ENCODE measurements at places on chromosomes 2 and 18.
A peak's percentile ranks its signal among the peaks of the same experiment; 100 is the strongest.

DNA sequence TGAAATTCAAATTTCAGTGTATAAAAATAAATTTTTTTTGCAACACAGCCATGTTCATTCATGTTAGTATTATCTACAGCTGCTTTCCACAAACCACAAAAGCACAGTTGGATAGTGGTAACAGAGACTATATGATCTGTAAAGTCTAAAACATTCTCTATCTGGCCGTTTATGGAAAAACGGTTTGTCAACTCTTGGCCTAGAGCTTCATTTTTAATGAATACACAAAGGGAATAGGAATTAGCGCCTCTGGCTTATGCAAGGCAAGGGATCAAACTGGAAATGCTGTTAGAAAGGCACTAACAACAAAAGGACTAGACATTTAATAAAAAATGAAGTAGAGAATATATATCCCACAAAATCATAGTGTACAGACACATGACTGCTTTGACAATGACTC lies 211.9 kb downstream of the EXOC6B start:
- no peak for DNase-seq

DNA sequence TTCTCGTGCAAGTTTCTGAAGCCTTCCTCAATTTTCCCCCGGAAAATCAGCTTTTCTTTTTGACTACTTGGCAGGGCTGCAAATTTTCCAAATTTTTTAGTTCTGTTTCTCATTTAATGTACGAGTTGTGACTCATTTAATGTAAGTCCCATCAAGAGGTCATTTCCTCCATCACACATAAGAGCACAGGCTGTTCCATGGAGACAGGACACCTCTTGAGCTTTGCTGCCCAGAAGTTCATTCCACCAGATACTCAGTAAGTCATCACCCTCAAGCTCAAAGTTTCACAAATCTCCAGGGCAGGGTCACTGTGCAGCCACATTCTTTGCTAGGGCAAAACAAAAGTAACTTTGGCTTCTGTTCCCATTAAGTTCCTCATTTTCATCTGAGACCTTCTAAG lies 101.5 kb upstream of the TEKT4 start:
- no peak for DNase-seq

DNA sequence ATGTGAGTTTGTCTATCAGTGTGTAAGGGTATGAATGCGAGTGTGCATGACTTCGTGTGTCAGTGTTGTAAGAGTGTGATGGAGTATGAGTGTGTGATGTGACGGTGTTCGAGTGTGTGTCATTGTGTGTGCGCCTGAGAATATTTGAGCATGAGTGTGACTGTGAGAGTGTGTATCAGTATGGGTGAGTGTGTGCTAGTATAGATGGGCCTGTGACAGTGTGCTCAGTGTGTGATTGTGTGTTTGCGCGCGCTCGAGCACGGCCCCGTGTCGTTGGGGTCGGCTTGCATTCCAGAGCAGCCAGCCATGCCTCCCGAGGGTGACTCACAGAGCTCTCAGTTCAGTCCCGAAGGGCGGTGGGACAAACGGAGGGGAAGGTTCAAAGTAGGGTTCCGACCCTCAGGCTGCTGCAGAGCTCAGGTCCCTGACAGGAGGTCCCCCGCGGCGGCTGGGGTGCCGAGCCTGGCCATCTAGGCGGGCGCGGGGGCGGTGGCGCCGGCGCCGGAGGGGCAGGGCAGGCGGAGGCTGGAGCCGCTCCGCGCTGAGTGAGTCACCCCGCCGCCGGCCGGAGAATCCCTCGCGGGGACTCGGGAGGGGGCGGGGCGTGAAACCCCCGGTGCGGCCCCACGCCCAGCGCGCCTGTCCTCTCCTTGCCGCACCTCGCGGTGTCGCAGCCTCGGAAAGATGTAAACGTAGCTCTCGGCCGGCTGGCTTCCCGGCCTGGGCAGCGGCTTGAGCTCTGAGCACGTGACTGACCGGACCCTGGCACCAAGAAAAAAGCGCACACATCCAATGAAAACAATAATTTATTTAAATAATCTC lies 3.8 kb downstream of the DLX2 start:
- DNase-seq: peak; percentile 29

GRCh38 chr2:28636491-28636890 lies 115.1 kb upstream of the PPP1CB start:
- DNase-seq: no peak

DNA sequence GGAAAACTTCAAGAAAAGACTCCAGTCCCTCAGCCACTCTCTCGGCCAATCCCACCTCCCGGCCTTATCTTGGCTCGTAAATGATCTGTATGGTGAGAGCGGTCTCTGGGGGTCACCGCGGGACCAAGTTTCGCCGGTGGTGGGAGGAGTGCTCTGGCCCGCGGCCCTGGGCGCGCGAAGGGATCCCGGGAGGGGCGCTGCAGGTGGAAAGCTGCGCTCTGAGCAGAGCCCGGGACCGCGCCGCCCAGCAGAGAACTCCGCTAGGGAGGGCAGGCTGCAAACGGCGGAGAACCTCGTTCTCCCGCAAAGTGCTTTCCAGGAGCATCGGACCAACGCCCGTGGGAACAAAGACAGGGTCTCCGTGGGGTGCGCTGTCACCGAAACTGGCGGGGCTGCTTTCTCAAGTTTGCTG lies 622 bp downstream of the LRP2 start:
- DNase-seq: no peak

GRCh38 chr2:30781961-30782533 lies 25.2 kb downstream of the CAPN13 start:
- DNase-seq: no peak

DNA sequence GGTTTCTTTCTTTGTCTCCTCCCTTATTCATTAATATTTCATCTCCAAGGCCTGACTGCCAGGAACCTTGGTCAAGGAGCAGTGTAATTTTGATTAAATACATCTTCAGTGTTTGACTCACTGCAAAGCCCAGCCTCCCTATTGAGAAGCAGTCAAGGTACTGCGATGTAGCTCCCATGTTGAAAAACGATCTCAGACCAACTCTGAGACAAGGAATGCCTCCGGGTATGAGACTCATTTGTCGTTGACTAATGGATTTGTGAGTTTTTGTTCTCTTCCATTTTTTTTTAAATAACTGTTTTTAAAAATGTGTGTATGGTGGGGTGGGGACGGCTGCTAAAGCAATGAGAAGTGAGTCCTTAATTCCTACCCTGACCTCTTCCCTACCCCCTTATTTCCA lies 361.6 kb downstream of the SOX11 start:
- DNase-seq: no peak

DNA sequence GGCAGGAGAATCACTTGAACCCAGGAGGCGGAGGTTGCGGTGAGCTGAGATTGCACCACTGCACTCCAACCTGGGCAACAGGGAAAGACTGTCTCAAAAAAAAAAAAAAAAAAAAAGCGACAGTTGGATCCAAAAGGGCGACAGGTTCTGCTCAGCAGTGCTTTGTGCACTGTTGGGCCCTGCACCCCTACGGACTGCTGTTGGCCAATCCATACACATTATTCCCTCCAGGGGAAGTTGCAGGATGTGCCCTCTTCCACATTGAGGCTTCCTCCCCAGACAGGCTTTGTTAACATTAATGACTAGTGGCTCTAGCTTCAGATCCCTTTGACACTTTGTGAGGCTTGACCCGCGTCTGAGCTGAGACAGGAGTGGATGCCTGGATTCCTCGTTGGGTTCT lies 9.4 kb downstream of the NT5DC4 start:
- no peak for DNase-seq

DNA sequence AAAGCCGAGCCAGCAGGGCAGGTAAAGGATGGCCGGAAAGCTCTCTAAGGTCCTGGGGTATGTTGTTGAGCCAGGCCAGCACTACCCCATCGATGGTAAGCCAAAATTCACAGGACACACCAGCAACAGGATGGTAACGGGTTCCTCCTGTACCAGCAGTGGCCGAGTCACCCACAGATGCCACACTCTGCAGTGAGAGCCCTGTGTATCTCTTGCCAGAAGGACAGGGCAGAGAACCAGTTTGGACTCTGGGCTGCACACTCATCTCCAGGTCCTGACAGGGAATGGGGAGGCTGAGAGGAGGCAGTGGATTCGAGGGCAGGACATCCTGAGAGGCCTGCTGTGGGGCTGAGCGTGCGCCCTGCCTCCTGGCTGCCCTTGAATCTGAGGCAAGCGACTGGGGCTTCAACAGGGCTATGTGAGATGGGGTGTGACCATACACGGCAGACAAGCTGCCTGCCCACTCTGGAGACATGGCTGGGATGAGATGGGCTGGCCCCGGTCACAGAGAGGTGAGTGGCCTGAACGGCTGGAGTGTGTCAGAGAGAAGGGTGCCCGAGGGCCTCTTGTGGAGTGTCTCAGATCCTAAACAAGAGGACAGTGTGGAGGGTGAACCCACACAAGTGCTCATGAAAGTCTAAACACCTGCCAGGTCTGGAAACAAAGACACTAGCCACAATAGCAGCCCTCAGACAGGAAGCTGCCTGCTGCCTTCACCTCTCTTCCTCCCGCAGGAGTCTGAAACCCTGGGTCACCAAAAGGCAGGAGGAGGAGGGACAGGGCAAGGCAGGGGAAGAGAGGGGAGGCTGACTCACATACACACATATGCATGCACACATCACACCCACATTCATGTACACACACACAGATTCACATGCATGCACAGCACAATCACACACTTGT lies 182.3 kb downstream of the LOXHD1 start:
- DNase-seq: peak; percentile 26

- DNase-seq: no peak
Observed at GRCh38 chr18:2920027-2920426, 73.2 kb downstream of the EMILIN2 start.

DNA sequence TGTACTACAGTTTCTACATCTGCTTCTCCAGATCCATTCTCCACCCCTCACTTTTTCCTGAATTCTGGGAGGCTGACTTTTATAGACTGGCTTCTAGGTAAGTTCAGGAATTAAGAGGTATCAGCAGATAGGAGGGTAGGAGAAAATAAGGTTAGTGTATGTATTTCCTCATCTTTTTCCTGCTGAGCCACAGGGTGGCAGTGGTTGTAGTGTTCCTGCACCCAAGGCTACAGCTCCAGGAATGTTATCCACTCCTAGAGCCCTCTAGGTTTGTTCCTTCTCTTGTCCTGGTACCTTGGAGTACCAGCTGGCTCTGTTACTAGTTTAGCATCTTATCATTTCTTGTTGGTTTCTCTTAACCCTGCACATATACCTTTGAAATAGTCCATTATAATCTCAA lies 40.7 kb upstream of the C2orf66 start:
- DNase-seq: no peak

GRCh38 chr2:197259470-197259999 lies 51.0 kb downstream of the ANKRD44 start:
- DNase-seq: no peak

DNA sequence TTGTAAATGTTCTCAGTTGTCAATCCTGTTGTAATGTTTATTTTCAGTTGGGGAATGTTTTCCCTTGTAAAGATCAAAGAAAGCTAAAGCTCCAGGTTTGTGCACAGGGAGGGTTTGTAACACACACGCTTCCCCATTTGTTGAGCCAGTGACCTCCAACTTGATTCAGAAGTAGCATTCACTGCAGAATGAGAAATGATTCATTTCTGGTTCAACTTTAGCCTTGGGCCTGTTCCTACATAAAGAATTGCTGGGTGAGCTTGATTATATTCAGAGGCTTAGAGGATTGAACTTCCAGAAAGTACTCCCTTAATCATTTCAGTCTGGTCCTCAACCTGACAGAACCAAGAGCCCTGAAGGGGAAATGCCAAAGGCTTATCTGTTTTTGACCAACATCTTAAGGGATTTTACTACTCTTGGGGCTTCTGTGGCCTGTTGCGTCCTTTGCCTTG lies 70.6 kb upstream of the CAVIN2 start:
- no peak for DNase-seq

GRCh38 chr18:13449651-13450050 lies 231.1 kb downstream of the LDLRAD4 start:
- no peak for DNase-seq

GRCh38 chr2:235398321-235398720 lies 95.5 kb upstream of the AGAP1 start:
- no peak for DNase-seq

DNA sequence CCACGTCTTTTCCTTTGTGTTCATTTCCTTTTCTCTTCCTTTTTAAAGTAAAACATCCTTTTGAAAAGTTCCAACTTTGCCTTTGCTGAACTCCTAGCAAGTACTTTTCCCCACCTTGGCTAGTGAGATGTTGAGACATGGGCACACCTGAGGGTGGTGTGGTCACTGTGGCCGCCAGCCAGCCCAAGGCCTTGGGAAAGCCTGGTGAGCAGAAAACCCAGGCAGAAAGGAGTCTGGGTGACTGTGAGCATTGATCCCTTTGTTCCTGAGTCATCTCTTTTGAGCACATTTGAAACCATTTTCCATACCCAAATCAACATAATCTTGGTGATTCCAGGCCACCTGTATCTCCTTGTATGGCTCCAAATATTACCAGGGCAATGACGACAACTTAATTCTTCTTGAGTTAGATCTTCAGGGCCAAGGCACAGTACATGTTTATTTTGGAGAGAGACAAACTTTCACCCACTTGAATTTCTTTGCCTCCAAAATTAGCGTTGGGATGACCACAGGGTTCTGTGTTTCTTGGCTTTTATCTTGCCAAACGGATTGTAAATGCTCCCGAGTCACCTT lies 14.5 kb downstream of the EPAS1 start:
- DNase-seq: no peak

DNA sequence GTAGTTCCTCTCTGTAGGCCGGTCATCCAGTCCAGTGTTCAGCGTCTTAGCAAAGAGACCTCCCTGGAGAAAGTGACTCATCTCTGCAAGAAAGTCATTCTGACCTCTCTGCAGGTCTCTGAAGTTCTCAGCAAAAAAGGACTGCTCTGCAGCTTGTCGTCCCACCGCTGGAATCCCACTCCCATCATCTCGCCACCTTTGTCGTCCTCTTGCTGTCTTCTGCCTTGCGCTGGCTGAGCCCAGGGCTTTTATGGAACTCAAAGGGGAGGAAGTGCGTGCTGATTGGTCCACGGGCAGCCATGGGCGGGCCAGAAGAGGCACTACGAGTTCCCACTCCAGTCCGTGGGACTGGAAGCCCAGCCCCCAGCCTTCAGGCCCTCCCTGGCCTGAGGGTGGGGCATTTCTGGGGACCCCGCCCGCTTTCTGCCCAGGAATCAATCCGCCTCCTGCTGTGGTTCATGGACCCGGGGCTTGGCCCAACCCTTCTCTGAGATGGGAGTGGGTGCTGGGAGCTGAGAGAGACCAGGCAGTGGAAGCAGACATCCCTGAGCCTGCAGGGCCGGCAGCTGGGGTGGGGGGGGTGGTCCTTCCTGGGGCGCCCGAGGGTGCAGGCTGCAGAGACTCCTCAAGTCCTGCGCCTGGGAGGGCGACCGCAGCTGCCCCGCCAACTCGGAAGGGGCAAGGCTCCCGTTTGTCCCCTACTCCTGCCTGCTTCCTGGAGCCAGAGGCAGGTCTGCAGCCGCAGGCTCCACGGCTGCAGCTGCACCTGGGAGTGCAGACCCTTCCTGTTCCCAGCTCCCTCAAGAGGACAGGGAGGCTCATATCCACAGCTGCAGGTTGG lies 660.7 kb upstream of the RAB6C start:
- no peak for DNase-seq

- DNase-seq: no peak
Observed at GRCh38 chr2:239349453-239350135, 51.2 kb downstream of the HDAC4 start.

DNA sequence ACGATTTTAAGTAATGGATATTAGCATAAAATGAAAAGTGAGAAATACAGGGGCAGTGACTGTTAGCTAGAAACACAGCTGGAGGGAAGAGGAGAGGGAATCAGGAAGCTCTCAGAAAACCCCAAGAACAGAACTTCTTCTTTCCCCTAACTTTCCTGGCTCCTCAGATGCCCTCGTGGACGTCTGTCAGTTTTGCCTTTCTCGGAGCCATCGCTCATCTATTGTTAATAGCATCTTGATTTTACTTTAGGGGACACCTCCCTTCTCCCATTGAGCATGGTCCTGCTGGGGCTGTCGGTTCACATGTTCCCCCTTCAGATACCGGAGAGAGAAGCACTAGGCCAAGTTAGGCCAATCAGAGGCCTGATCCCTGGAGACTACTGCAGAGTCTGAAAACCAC lies 2.3 kb upstream of the PLEK start:
- DNase-seq: no peak
